ENCODE measurements at places on chromosomes 2 and 18. TPM values are rescaled to one million over a fixed set of nuclear protein-coding genes. Genes with fewer than 3 reads are reported as not detected.

The TMSB10 gene
- total RNA-seq, result 3,439 TPM

The NABP1 gene
- total RNA-seq, result 181 TPM

The GKN2 gene
- total RNA-seq, result not detected

DNA sequence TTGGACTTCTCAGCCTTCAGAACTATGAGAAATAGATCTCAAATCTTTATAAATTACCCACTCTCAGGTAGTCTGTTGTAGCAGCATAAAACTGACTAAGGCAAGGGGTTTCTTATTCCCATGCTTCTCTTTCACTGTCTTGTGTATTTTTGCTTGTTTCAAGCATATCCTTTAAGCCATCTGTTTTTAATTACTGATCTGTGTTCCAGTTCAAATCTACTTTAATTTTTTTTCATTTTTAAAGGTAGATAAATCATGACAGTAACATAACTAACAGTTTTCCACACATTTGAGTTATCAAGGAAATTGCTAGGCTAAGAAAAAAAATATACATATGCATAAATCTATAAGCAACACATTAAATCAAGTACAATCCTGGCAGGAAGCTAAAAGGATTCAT is 317.9 kb upstream of the TNP1 start:
- no peak for DNase-seq

DNA sequence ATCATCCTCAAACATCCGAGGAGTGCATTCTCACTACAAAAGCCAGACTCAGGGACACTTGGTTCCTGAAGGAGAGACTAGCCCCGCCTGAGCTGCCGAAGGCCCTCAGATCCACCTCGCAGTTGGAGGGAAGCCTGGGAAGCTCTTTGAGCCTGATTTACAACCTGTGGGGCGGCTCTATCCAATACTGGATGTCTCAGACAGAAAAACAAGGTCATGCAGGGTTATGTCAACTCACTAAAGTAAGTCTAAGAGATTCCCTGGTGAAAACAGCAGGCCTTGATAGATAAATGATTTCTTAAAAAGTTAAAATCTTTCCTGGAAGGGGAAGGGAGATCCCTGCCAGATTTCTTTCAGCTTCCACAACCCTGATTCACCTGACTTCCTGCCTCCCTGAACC is 284.3 kb downstream of the CYP26B1 start:
- no peak for DNase-seq

DNA sequence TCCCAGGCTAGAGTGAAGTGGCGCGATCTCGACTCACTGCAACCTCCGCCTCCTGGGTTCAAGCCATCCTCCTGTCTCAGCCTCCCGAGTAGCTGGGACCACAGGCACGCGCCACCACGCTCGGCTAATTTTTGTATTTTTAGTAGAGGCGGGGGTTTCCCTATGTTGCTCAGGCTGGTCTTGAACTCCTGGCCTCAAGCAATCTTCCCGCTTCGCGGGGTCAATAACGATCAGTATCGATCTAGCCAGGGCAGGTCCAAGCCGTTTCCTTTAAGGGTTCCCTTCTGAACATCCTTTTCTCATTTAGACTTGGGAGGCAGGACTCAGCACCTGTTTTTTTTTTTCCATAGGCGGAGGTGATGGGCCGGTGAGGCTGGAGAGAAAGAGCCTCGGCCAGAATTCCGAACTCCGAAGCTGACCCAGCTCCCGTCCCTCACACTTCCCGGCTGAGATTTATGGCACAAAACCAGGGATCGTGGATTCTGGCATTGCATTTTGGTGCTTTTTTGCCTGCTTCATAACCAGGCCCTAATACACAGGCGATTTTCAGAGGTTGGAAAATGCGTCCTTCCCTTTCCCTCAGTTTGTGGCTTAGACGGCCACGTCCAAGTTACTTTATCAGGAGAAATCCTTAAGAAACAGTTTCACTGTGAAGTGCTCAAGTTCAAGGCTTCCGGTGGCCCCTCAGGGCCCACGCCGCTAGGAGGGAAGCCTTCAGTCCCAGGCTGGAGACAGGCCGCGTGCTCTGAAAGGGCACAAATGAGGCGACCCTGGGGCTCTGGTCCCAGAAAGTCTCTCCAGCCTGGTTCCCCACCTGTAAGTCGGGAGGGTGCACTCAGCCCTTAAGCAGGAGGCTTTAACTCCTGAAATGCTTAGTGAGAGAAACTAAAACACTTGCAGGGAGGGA is 998 bp upstream of the SLC66A3 start:
- DNase-seq, result no peak

- DNase-seq, result no peak
These were observed 101.7 kb downstream of the PDE11A start for GRCh38 chr2:177970670-177971454.

GRCh38 chr2:237159006-237159911 is 73.6 kb downstream of the COPS8 start:
- DNase-seq, result no peak

DNA sequence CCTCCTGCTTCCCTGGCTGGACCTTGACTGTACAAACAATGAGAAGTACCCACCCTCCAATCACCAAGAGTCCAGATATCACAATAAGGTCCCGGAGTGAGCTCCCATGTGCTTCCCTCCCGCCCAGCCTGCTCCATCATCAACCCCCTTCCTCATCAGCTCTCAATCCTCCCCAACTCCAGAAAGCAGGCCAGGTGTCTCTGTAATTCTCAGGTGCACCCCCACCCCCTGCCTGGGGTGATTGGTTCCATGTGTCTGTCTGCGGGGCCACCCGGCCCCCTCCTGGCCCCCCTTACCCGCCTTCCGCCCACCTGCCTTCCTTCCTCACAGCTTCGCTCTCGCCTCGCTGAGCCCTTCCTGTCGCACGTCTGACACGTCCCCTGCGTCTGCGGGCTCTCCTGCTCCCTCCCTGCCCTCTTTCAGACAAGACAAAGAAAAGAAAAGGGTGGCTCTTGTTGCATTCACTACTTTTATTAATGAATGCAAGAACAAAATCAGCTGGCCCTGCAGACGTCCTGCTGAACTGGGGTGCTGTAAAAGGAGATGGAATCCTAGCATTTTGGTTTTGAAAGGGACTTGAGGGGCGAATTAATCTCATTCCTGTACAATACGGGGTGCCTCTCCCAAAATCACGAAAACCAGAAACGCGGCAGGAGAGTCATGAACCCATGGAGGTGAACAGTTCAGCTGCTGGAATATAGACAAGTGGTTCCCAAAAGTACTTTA is 26.5 kb upstream of the IGFBP2 start:
- DNase-seq, result no peak

GRCh38 chr2:231390667-231391066 is 4.8 kb upstream of the B3GNT7 start:
- no peak for DNase-seq

GRCh38 chr2:134073023-134073422 is 180.8 kb upstream of the MGAT5 start:
- DNase-seq, result no peak

All from astrocyte (in vitro differentiated cells and primary cell).